ENCODE measurements at places on chromosomes 11 and 22. TPM values are rescaled to one million over a fixed set of nuclear protein-coding genes. Genes with fewer than 3 reads are reported as not detected.

DEPDC7 gene
- total RNA-seq = 33.3 TPM

NXPE2 gene
- not detected for total RNA-seq

TMEM135 gene
- 88.9 TPM for total RNA-seq

DRAP1 gene
- total RNA-seq = 52.3 TPM

TMPRSS4 gene
- not detected for total RNA-seq

FTH1 gene
- 607 TPM for total RNA-seq

IL10RA gene
- total RNA-seq = not detected

OR52E8 gene
- not detected for total RNA-seq

HEPHL1 gene
- 0.07 TPM for total RNA-seq

TP53AIP1 gene
- 0.11 TPM for total RNA-seq

C11orf97 gene
- total RNA-seq = not detected

OLFML1 gene
- 0.69 TPM for total RNA-seq

SLC25A18 gene
- total RNA-seq = 0.86 TPM

CAPN5 gene
- total RNA-seq = 0.22 TPM

CEND1 gene
- not detected for total RNA-seq

CNGA4 gene
- total RNA-seq = not detected

ALX4 gene
- not detected for total RNA-seq

MAP4K2 gene
- 8.3 TPM for total RNA-seq

SPINDOC gene
- total RNA-seq = 29.9 TPM

DERL3 gene
- not detected for total RNA-seq

OR4X1 gene
- not detected for total RNA-seq

OR4C3 gene
- not detected for total RNA-seq

GPHA2 gene
- total RNA-seq = 11.6 TPM

ZP1 gene
- not detected for total RNA-seq

CDC42BPG gene
- 1.4 TPM for total RNA-seq

PANX2 gene
- 0.58 TPM for total RNA-seq

PGA5 gene
- total RNA-seq = not detected
